NCI-H1436 treated with DMSO at 0.1 percent for 48 hours (cell line): ENCODE measurements at places on chromosomes 2 and 18.

GRCh38 chr2:121910139-121910538, 154.7 kb downstream of the TSN start:
- no peak for DNase-seq

DNA sequence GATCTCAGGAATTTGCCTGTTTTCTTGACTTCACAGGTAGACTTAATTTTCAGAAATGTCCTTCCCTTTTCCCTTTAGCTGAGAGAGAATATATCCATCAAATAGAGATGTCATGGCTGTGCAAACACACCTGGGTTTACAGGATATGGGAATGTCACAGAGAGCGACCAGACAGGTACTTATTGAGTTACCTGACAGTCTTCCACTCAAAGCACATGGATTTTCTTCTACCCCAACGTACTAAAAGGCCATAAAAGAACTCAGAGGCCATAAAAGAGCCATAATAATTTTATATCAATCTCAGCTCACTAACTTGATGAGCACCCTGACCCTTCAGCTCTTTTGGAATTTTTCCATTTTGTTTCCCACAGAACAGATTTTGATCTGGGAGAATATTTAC, 5.3 kb upstream of the DTNA start:
- no peak for DNase-seq

- no peak for DNase-seq
Observed at GRCh38 chr18:73979742-73980141, 167.9 kb downstream of the FBXO15 start.

GRCh38 chr2:181178823-181179412, 198.5 kb downstream of the UBE2E3 start:
- DNase-seq, result no peak

DNA sequence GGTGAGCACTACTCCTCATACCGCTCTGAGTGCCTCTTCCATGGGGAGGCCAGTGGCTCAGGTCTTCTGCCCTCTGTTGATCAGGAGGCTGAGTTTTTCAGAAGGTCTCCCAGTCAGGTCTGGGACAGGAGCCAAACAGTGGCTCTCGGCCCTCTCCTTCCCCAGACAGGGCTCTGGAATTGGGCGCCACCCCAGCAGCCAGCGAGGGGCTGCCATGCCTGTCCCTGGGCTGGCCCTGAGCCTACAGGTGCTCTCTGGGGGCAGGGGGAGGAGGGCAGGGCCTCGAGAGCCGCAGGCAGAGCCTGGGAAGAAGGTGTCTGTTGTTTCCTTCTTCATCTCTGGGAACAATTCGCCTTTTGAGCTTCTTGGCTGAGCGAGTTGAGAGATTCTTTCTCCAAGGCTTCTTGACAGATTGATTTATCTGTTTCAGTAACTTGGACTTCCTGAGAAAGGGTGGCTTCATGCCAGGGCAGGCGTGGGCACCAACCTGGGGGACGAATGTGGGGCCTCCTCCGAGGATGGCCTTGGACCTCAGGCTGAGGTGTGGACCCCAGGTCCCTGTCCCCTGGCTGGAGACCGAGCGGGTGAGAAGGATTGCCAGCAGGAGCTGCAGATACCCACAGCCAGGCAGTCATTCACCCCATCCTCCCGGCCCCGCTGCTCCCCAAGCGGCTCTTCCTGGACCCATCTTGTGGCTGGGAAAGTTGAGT, 64.7 kb upstream of the GLI2 start:
- DNase-seq, result no peak

GRCh38 chr2:108701806-108702205, 17.5 kb upstream of the RANBP2 start:
- DNase-seq, result no peak

DNA sequence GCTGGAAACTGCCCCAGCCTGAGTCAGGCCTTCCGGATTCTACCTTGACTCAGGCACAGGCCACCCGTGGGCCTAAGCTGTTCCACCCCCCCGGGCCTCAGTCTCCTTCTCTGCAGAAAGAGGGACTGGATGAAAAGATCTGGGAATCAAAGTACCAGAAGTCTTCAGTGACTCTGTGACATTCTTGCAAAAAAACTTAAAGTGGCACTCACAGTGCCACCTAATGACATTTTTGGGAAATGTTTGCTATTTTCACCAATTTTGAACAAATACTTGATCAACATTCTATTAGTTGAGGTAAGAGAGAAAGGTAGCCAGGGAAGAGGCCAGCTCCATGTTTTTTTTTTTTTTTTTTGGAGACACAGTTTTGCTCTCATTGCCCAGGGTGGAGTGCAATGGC, 48.3 kb upstream of the ACAA2 start:
- DNase-seq, result no peak

GRCh38 chr2:178796079-178796677, 11.0 kb downstream of the TTN start:
- DNase-seq, result peak; percentile 2

DNA sequence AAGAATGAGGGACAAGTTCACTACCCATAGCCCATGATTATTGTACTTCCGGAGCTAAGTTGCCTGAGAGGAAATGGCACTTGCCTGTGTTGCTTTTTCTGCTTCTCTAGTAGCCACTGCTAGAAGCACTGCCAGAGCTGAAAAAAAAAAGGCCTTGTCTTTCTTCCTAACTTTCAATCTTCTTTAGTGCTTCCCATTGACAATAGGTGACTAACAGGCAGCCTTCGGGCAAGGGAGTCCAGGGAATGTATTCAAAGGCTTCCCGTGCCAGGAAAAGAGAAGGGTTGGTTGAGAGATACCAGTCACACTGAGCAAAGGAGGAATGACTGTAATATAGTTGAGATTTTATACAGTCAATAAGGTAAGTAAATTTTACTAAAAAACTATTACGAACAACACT, 242.0 kb downstream of the CALCRL start:
- no peak for DNase-seq

DNA sequence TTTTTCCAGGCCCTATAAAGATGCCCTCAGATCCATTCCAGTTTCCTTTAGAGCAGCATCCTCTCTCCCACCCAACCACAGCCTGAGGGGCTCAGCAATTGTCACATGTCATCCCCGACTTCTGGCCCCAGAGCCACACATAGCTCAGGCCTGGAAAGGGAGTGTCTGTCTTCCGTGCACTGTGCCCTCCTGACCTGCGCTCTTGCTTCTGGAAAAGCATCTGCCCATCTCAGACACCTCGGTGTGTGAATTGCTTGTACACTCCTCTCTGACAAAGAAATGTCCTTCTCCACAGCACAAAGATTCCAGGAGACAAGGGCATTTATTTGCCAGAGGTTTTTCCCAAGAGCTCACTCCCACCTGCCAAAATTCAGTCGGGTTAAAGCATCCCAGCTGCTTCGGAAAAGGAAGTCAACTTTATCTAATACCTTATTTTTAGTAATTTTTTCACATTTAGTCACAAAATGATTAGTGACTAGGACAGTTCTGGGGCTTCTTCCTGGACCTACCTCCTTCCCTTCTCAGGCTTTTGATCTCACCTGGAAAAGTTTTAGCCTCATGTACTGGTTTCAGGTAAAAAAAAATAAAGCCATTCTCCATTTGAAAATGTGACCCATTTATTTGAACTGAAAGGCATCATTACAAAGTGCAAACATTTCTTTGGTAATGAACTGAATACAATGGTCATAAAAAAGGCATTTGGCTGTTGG, 112.9 kb downstream of the PXDN start:
- DNase-seq, result no peak
